ENCODE measurements at places on chromosomes 3 and 15.

DNA sequence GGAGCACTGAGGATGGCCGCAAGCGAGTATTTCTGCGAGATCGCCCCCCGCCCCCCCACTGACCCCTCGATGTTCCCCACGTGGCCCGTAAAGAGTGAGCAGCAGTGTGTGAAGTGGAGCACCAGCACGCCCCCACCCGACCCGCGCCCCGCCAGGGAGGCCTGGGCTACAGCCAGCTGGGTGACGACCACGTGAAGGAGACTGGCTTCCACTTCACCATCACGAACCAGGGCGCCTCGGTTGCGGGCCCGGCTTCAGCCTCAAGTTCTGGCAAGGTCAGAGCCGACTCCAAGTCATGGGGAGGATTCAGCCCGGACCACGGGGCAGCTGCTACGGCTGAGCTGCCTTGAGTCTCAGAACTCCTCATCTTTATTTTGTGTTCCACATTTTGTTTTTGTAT lies 2.4 kb upstream of the RNU5B-1 start:
- no peaks in the 10 kb centered on the region for H3K27me3 ChIP-seq
- no peak for DNase-seq
- H3K4me3 ChIP-seq: no peak overlapping the region

GRCh38 chr3:155368786-155369185 lies 75.3 kb upstream of the STRIT1 start:
- no peaks in the 10 kb centered on the region for H3K36me3 ChIP-seq
- H3K27ac ChIP-seq: no peak overlapping the region
- no peak overlapping the region for H3K4me3 ChIP-seq
- no peaks in the 10 kb centered on the region for H3K4me1 ChIP-seq
- no peak for DNase-seq
- no peaks in the 10 kb centered on the region for H3K27me3 ChIP-seq

DNA sequence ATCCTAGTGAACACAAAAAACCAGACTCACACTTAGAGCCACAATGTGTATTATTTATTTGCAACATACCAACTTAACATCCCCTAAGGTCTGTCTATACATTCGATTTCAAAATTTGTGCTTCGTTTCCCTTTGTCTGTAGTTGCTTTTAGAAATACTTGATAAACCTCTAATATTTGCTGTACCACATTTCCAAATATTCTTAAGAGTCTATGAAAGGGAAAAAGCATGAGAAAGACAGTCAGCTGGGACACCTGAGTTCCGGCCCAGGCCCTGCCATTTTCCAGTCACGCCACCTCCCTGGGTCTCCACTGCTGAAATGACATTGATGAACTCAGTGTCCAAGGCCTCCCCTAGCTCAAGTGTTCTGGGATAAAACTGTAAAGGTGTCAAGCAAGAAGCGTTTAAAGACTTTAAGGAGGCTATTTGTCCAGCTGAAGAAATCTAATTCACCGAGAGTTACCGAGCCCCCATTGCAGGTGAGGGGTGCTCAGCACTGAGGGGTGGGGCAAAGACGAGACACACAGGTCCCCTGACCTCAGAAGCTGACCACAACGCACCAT lies 26.6 kb downstream of the LRRC2 start:
- H3K4me3 ChIP-seq: no peak overlapping the region
- peaks cover 35% of the 10 kb centered on the region for H3K4me1 ChIP-seq
- H3K27ac ChIP-seq: no peak overlapping the region

DNA sequence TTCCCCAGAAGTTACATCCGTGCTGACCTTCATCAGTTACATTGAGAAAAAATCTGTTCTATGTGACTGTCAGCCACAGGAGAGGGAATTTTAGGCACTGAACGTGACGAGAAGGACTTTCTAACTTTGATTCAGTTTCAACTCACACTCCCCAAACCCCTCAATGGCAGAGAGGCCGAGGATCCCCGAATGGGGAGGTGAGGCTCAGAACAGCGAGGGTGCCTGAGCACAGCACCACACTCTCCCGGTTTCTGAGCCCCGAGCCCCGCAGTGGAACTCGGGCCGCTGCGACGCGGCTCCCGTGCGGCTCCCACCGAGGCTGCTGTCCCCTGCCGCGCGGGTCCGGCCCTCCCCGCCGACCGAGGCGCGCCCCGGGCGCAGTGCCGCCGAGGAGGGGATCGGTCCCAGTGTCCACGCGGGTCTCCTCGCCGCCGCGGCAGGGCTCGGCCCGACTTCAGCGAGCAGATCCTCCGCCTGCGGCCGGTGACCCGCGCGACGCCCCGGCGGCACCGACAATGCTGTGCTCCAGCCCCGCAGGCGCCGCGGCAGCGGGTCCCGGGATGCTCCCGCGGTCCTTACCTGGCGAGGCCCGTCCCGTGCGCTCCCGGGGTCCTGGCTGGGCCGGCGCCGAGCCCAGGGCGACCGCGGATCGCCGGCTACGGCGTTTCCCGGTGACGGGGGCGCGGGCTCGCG lies 439 bp downstream of the CTXND1 start:
- H3K36me3 ChIP-seq: no peaks in the 10 kb centered on the region
- no peak overlapping the region for H3K4me3 ChIP-seq

- H3K4me1 ChIP-seq: peaks cover 20% of the 10 kb centered on the region
- H3K36me3 ChIP-seq: no peaks in the 10 kb centered on the region
- H3K27me3 ChIP-seq: no peaks in the 10 kb centered on the region
- no peak overlapping the region for H3K4me3 ChIP-seq
- peak overlapping the region; percentile 95 for H3K27ac ChIP-seq
- peak; percentile 85 for DNase-seq
Observed at GRCh38 chr3:131535596-131535995, 32.8 kb upstream of the MRPL3 start.

DNA sequence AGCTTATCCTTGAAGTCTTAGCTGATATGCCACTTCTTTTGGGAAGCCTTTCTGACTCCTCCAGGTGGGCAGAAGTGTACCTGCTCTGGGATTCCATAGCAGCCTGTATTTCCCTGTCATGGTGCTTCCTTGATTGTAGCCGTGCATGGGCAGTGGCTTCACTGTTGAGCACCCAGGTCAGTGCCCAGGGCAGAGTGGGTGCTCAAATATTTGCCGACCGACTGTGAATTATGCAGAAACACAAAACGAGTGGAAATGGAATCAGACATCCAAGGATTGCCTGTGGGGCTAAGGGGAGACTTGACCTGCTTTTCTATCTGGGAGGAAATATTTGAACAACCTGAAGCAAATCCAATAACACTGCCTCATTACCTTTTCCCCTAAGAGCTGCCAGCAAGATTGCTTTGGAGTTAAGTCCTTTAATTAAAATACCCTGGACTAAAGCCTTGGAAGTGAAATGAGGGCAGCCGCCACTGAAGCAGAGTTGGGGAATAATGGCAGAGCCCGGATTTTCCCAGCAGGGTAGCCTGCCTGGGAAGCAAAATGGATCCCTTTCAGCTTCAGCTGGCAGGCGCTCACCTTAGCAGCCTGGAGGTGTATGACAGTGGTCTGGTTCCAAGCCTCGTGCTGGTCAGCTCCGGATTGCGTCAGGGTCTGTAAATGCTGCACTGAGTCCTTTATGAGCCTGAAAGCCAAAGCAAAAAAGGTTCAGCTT lies 14.9 kb downstream of the ACOX2 start:
- H3K27me3 ChIP-seq: no peaks in the 10 kb centered on the region
- H3K4me3 ChIP-seq: no peak overlapping the region
- peaks cover 9% of the 10 kb centered on the region for H3K4me1 ChIP-seq
- H3K36me3 ChIP-seq: no peaks in the 10 kb centered on the region
- no peak overlapping the region for H3K27ac ChIP-seq

DNA sequence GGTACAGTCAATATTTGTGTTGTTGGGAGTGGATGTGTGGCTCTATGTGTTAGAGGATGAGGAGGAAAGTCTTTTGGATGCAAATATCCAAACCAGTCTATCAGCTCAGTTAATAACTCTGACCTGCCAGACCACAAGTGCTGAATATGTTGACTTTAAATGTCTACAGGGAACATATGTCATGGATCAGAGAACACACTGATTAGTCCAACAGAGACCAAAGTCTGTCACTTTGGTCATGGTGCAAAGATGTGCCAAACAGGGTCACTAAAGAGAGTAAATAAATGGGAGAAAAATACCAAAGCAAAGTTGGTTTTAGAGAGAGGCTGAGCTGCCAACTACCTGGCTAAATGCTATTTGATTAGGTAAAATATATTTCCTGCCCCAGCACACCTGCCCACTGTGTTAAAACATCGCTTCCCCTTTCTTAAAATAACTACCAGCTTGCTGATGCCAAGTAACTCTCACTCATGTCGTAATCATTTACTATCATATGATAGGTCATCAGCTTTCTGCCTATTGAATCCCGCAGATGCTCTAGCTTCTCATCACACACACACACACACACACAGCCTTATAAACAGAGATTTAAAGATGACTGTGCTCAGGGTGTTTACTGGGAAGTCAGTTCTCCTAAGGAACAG lies 173.3 kb downstream of the PDZRN3 start:
- no peaks in the 10 kb centered on the region for H3K36me3 ChIP-seq
- no peak for DNase-seq
- H3K4me1 ChIP-seq: no peaks in the 10 kb centered on the region
- no peak overlapping the region for H3K4me3 ChIP-seq
- H3K27ac ChIP-seq: no peak overlapping the region
- H3K27me3 ChIP-seq: peaks cover 18% of the 10 kb centered on the region

DNA sequence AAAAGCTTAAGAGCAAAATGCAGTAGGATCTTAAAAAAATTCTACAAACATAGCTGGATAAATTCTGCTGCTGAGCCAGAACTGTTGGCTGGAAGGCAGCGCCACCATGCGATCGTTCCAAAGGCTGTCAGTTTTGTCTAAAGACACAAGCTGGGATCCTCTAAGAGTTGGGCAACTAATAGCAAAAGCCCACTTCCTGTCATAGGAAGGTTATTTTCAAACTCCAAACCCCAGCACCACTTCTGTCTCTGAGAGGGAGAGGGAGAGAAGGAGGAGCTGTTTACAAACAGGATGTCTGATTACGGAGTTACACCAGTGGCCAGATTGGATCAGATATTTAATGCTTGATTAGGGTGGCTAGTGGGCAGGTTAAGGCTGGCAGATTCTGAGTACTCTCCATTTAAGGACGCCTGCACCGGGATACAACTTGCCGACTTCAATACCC lies 44.0 kb downstream of the EIF4E3 start:
- H3K36me3 ChIP-seq: no peaks in the 10 kb centered on the region
- peak overlapping the region; percentile 42 for H3K4me3 ChIP-seq
- peak; percentile 80 for DNase-seq
- peak overlapping the region; percentile 7 for H3K27ac ChIP-seq

GRCh38 chr3:130779031-130779430 lies 32.4 kb upstream of the PIK3R4 start:
- H3K27ac ChIP-seq: no peak overlapping the region
- DNase-seq: no peak
- no peaks in the 10 kb centered on the region for H3K4me1 ChIP-seq
- H3K4me3 ChIP-seq: no peak overlapping the region
- no peaks in the 10 kb centered on the region for H3K27me3 ChIP-seq
- H3K36me3 ChIP-seq: no peaks in the 10 kb centered on the region

- no peak overlapping the region for H3K4me3 ChIP-seq
- no peak overlapping the region for H3K27ac ChIP-seq
- H3K27me3 ChIP-seq: peaks cover 34% of the 10 kb centered on the region
- H3K4me1 ChIP-seq: no peaks in the 10 kb centered on the region
- no peaks in the 10 kb centered on the region for H3K36me3 ChIP-seq
Observed at GRCh38 chr15:91072161-91072560, 27.9 kb upstream of the SV2B start.

DNA sequence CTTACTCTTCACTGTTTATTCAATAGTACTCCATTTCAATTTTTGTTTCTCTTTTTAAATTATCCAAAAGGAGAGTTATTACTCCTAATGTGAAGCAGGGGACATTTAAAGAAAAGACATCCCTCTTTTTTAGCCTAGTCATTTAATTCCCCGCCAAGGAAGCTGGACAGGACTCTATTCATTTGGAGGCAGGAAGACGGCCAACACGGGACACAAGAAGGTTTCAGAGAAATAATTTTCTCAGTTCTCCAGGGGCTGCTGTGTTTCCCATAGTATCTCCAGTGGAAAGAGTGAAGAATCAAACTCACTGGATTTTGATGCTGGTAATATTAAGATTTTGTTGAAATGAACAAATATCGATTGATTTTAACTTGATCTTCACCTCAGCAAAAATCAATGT lies 833.7 kb downstream of the ROBO2 start:
- no peak overlapping the region for H3K27ac ChIP-seq
- no peaks in the 10 kb centered on the region for H3K36me3 ChIP-seq
- DNase-seq: no peak
- H3K4me3 ChIP-seq: no peak overlapping the region

DNA sequence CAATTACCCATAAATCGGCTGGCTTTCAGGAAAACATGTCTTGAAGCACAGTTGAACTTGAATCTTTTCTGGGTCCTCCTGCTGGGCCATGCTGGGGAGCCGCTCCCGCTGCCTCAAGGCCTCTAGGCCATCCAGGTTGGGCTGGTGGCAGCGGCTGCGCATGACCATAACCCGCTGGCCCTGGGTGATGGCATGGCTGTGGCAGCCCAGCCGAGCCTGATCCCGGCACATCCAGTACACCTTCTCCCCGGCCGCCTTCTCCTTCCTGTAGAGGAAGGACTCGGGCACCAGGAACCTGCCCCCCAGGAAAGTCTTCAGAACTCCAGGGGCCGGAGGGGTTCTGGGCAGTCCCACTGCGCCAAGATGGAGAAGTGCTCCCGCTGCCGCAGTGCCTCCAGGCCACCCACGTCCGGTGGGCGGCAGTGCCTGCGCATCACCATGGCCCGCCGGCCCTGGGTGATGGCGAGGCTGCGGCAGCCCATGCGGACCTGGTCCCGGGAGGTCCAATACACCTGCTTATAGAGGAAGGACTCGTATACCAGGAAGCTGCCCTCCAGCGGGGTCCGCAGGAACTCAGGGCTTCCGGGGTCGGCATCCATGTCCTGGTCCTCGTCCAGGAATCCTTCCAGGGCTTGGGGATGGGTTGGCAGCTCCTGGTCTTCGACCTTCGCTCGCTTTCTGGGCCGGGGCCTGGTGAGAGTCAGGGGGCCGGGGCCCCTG lies 84.3 kb upstream of the FXR1 start:
- no peak overlapping the region for H3K27ac ChIP-seq
- no peaks in the 10 kb centered on the region for H3K36me3 ChIP-seq
- H3K4me3 ChIP-seq: no peak overlapping the region
- H3K4me1 ChIP-seq: no peaks in the 10 kb centered on the region

DNA sequence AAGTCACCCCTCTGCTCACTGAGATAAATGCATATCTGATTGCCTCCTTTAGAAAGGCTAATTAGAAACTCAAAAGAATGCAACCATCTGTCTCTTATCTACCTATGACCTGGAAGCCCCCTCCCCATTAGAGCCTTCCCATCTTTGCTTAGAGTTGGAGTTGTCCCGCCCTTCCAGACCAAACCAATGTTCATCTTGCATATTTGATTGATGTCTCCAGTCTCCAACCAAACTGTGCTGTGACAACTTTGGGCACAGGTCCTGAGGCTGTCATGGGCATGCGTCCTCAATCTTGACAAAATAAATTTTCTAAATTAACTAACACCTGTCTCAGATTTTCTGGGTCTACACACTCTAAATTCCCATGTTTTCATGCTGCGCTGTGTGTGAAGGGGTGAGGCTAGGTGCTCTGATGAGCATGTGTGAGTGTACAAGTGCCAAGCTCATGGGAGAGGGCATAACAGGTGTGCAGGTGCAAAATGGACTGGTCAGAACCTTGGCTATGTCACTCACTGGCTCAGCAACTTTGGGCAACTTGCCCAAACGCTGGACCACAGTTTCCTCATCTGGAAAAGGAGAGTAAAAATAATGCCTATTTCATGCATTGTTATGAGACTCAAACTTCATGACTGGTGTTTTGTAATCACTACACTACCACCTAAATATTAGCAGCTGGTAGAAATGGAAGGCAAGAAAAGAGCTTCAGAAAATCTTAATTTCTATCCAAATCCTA lies 7.2 kb downstream of the DAPK2 start:
- no peaks in the 10 kb centered on the region for H3K36me3 ChIP-seq
- DNase-seq: no peak
- H3K4me1 ChIP-seq: no peaks in the 10 kb centered on the region
- no peaks in the 10 kb centered on the region for H3K27me3 ChIP-seq
- no peak overlapping the region for H3K4me3 ChIP-seq

Measured in PC-3 (cell line).